ENCODE measurements at places on chromosomes 11 and 22.

DNA sequence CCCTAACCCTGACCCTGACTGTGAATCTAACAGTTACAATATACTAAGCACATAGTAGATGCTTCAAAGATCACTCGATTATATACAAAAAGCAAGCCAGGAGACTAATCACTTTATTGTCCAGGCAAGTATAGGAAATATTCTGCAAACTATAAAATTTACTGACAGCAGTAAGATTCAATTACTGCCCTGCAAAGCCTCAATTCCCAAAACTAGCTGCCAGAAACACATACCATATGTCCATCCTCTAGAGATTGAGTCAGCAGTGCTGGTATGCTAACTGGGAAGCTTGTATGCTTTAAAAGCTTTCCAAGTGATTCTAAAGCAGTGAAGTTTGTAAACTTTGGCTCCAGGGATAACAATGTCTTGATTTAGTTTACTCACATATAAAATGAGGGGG lies 26.1 kb downstream of the CSTF3 start:
- no peak for DNase-seq

DNA sequence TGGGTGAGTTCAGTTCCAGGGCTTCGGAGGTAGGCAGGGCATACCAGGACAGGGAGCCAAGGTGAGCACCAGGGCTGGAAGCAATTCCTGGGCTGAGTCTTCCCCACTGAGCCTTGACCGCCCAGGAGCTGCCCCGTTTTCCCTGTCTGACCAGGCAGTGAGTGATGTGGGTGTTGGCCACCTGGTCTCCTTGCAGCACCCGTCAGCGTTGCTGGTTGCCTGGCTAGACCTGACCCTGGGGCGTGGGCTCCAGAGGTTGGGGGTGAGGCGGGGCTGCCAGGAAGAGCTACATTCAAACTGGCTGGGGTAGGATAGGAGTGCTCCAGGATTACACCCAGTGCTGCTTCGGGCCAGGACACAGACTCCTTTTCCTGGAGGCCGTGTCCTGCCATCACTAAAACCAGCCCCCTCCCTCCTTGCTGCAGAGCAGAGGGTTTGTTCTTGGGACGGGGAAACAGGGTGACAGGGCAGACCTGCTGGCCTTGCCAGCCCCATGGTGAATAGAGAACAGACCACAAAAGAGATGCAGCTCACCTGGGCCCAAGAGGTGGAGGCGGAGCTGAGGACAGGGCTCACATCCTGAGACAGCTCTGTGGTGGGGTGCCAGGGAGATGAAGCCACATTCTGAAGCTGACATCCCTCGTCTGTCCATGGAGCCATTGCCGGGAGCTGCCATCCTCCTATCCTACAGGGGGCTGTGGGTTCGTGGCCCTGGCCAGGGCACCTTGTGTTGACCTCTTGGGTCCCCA lies 14.2 kb downstream of the INCENP start:
- DNase-seq = no peak

DNA sequence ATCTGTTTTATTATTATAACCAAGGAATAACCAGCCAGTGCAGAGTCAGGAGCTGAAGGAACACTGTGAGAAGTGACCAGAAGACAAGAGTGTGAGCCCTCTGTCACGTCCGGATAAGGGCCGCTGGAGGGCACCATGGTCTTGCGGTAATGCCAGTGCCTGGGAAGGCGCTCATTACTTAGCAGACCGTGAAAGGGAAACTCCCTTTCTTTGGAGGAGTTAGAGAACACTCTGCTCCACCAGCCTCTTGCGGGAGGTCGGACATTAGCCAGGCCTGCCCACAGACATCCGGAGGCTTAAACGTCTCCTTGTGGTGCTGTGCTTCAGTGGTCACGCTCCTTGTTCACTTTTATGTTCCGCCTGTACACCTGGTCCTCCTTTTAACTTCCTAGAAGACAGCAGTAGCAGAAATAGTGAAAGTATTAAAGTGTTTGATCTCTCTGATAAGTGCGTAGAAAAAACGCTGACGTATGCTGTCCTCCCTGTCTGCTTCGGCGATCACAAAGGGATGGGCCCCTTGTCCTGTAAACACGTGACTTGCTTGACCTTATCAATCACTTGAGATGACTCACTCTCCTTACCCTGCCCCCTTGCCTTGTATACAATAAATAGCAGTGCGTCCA lies 120.6 kb upstream of the LMO1 start:
- no peak for DNase-seq

GRCh38 chr11:75633409-75634066 lies 35.3 kb downstream of the MAP6 start:
- DNase-seq = no peak

DNA sequence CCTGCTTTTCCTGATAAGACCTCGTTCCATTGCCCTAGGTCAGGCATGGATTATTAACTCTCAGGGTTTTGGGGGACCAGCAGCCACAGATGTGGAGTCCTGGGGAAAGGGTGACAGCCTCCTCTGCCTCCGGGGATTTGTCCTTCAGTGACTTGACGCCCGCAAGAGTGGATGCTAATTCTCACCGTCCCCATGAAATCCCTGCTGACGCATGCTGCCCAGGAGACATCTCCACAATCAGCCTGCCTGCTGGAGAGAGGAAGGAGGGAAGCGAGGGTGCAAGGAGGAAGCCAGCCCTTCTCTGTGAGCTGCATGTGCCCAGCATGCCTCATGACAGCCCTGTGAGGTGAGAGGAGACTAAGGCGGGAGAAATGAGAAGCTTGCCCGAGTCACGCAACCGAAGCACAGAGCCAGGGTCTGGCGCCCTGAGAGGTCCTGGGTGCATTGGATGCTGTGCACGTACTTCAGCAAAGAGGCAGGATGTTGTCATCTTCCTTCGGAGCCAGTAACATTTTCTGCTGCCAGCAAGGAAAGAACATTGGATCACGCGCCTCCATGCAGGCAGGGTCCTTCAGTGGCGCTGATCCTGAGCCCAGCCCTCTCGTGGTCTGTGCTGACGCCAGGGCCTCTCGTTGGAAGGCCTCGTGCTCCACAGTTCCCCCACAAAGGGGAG lies 27.3 kb upstream of the KRTAP5-6 start:
- DNase-seq = no peak

DNA sequence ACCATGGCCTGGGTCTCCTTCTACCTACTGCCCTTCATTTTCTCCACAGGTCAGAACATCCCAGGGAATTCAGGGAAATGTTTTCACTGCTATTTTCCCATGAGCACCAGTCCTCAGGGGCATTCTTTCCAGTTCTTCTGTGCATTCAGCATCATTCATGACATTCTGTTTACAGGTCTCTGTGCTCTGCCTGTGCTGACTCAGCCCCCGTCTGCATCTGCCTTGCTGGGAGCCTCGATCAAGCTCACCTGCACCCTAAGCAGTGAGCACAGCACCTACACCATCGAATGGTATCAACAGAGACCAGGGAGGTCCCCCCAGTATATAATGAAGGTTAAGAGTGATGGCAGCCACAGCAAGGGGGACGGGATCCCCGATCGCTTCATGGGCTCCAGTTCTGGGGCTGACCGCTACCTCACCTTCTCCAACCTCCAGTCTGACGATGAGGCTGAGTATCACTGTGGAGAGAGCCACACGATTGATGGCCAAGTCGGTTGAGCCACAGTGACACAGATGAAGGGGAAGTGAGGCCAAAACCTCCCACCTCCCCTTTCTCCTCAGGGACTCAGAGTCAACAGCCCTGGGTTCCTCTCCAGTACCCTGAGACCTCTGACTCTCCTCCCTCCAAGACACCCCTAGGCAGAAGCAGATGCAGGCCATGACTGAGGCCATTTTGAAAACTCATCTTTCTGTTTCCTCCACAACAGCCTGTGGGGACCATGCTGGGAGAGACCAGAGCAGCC lies 15.9 kb upstream of the IGLL5 start:
- no peak for DNase-seq

DNA sequence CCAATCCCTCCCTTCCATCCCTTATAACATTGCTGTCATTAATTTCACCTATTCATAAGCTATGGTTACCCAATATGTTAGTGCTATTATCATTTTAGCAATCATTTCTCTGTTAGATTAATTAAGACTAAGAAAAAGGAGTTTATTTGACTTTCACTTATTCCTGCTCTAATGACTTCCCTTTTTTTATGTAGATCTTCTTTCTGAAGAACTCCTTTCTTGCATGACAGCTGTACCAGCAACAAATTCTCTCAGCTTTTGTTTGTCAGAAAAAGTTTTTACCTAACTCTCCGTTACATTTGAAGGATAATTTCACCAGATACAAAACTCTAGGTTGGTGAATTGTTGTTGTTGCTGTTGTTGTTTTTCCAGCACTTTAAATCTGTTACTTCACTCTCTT lies 28.6 kb upstream of the OR8B8 start:
- no peak for DNase-seq

DNA sequence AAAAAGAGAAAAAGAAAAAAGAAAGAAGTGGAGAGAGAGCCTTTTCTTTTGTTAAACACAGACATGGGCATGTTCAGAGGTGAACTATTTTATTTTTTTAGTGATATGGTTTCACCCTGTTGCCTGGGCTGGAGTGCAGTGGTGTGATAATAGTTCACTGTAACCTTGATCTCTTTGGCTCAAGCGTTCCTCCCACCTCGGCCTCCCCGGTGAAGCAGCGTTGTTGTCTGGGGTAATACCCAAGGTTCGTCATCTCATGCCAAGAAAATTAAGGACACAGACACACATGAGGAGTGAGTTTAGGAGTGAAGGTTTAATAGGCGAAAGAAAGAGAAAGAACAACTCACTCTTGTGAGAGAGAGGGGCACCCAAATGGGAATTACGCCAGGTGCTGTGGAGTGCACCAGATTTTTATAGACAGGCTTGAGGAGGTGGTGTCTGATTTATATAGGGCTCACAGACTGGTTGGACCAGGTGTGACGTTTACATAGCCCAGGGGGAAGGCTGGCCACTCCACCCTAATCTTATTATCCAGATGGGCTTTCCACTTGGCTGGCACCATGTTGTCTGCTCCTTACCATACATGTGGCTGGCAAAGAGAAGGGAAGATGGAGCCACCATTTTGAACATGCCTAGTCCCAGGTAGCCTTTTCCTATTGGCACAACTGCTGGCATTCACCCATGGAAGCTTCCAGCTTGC lies 42.3 kb downstream of the GRAMD1B start:
- no peak for DNase-seq

GRCh38 chr11:132904091-132904490 lies 628.2 kb downstream of the OPCML start:
- no peak for DNase-seq
